Stimulated activated CD4-positive, alpha-beta T cell treated with anti-CD3 and anti-CD28 coated beads, Interleukin-4, amount 100 ng/mL, for 1 hour (primary cell): ENCODE measurements at places on chromosomes 5 and 9.

GRCh38 chr9:126752881-126753670, 51.8 kb upstream of the ZBTB43 start:
- DNase-seq, result no peak

GRCh38 chr9:4167079-4167671, 132.7 kb downstream of the GLIS3 start:
- DNase-seq, result no peak

DNA sequence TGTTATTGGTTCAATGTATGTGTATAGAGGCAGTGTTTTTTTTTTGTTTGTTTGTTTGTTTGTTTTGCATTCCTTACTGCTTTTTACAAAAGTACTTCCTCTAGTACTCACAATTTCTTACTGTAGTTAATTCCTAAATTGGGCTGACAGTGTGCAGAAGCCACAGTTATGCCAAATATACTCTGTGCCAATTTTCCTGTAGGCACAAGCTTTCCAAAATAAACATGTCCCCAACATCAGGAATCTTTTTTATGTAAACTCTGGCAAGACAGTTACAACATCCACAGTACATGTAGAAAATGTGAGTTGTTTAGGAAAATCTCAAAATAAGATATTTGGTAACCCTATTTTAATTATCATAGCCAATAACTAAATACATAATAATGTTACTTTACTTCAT, 161.6 kb upstream of the TSLP start:
- no peak for DNase-seq

DNA sequence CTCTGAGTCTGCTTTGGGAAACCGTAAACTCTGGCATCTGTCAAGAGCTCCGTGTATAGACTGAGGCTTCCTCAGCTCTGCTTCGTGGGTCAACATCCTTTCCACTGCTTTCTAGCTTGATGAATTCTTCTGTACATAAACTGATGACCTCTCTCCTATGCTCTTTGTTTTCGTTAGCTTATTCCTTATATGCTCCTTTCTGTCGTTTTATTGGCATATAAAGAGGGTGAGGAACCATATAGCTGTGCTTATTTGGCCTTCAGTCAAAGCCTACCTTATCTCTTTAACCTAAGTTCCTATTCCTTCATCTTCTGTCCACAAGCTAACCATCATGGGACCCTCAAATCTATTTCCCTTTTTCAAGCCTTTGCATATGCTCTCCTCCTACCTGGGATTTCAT, 39.4 kb upstream of the CARTPT start:
- DNase-seq, result no peak

DNA sequence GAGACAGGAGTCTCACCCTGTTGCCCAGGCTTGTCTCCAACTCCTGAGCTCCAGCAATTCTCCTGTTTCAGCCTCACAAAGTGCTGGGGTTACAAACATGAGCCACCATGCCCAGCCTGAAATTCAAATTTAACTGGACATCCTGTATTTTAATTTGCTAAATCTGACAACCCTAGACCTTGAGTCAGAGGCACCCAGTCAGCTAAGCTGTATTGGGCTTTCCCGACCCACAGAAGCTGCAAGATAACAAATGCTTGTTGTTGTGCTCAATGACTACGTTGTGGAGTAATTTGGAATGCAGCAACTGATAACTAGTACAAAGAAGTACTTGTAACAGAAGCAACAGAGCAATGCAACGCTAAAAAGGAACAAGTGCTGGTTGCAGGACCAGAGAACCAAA, 533.1 kb downstream of the NTRK2 start:
- DNase-seq, result no peak

DNA sequence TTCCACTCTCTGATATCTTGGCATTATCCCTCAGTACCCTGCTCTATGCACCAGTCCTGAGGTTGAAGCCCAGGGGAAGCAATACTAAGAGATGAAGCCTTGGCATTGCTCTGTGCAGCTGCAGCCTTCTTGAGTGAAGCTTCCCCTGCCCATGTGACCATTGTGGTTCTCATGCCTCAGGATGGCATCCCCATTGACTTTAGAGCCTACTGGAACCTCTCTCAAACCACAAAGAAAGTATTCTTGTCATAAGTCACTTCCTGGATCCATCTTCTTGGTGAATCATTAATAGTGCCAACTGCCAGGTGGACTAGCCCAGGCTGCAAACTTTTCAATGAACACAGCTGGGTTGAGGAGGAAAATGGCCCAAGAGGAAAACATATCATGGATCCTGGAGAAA, 283.9 kb upstream of the RFX3 start:
- DNase-seq, result no peak

DNA sequence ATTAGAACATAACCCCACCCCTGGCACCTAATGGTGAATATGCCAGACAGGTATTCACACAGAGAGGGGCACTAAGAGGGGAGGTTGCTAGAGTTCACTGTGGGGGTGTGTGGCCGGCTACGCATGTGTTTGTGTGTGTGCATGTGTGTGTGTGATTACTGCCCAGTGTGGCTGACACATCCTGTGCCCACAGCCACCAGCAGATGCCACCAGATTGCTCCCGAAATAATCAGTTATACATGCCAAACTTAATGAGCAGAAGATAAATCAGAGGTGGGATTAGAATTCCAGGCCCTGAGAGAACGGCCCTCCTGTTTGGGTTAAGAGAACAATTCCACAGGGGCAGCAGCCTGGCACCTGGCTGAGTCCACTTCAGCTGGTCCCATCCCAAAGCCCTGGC, 91.8 kb upstream of the TBCA start:
- no peak for DNase-seq

DNA sequence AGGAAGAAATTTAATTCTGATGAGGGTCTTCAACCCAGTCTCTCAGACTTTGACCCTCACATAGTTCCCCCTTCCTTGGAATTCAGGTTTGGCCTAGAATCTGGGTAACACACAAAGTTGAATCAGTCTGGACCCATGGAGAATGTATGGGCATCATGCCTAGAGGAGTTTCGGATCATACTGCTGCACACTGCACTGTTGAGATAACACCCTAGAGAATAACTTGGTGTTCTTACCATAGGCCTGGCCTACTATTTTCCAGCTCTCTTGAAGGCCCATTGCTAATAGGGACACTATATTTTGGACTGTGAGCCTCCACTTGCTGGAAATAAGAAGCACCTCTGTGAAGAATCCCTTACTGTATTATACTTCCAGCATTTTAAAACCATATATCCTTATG, 413.5 kb downstream of the PLK2 start:
- no peak for DNase-seq

DNA sequence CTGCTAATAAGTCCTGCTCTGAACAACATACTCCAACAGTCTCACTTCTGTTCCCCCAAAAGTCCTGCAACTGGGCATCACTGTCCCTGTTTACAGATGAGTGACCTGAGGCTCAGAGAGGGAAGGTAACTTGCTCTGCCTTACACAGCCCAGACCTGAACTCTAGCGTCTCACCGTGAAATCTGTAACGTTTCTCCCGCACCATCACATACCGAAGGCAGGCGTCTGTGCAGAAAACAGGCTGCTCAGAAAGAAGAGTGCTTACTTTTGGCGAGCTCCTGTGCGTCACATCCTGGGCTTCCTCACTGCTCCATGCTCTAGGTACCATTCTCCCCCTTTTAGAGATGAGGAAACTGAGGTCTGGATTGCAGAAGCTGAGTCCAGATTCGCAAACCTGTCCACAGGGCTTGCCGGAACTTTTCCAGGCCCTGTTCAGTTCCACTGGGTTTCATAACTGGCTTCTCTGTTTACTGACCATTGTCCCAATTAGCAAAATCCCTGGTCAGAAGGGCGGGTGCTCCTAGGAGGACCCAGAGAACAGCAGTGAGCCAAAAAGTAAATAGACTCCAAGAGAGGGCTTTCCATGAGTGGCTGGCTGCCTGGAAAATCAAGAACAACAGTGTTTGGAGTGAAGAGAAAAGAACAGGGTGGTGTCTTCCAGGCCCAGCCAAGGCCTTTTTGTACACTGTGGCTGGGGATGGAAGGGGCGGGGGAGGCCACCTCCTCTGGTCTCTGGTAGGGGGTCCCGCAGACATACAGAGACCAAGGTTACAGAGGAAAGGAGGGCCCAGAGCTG, 27.1 kb downstream of the GSN start:
- DNase-seq, result no peak

DNA sequence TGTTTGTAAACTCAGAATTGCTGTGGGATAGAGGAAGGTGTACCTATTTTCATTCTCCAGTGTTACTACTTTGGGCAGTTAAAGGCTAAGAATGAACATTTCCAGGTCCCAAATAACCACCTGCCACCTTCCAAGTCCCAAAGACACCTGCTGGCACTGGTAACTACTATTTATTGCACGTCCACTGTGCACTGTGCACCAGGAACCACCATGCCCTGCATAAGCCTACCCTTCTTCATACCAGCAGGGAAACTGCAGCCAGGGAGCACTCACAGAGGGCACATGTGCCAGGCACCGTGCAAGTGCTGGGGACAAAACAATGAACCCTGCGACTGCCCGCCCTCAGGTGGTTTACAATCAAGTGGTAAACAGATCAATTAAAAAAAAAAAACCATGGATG, 34.9 kb downstream of the RAPGEF1 start:
- DNase-seq, result no peak

GRCh38 chr5:8299716-8300115, 430.8 kb downstream of the MTRR start:
- DNase-seq, result no peak

DNA sequence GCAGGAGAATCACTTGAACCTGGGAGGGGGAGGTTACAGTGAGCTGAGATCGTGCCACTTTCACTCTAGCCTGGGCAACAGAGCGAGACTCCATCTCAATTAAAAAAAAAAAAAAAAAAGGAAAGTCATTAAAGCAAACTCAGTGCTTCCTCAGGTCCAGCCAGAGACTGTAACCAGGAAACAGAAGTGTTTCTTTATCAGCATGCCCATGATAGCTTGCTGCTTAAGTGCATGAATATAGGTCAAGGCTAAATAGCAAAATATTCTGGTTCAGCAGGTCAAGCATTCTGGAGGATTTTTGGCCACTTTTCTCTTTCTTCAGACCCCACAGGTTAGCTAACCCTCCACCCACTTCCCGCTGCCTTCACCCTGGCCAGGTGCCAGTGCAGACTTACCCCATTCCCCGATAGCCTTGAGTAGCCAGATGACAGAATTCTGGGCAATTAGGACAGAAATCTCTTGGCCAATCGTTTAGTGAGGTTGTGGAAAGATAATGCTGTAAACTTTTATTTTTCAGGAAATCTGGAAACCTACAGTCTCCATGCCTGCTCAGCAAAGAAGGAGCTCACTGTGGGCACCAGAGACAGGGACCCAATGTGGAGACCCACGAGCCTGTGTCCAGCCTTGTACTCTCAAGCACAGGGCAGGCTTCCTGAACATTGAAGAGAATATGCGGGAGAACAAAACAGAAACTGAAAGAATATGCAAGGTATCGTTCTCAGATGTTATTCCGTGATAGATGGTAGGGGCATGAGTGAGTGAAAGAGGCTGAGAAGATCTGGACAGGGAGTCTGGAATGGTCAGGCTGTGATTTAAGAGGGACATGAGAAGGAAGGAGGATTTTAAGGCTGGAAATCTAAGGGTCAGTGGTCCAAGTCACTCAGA, 4.2 kb upstream of the UGT3A2 start:
- no peak for DNase-seq

DNA sequence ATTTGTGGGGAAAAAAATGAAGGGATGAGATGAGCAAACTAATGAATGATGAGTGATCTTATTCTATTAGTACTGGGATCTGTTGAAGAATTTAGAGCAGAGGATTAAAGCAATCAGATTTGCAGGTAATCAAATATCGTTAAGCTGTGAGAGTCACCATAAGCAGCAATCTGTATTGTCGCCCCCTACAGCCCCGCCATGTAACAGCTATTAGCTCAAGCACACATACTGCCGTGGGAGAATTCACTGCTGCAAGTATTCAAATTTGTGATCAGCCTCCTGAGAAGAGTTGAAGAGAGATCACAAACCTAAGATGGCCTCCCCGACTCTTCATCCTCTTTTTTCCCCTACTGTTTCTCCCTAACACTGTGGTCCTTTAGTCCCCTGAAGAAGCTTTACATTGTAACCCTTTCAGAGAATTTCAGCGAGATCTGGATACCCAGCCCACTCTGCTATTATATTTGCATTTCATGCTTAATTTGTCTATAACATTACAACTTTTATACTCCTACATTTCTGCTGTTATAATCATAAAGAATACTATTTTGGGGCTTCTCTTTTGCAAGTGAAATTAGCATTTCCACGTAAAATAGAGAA, 28.5 kb upstream of the PHF24 start:
- peak; percentile 35 for DNase-seq

GRCh38 chr5:58491216-58491892, at the start of gene GAPT:
Gene GAPT (plus strand): TSS chr5:58491435. CDS start chr5:58494537, 3,102 bp downstream.
- no peak for DNase-seq

DNA sequence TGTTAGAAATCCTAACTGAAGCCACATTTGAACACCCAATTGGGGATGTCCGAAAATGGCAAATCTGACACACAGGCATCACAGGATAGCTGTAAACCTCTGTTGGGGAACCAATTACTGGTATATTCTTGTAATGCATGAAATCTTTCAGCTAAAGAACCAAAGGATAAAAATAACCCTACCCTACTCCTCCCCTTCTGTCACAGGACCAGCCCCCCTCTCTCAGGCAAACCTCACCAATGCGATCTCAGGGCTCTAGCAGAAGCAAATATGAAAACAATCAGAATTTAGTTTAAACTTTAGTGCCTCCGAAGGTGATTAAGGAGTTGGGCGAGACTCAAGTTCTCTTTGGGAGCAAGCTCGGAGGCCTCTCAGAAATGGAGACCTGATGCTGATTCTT, 499.3 kb downstream of the SPOCK1 start:
- no peak for DNase-seq

DNA sequence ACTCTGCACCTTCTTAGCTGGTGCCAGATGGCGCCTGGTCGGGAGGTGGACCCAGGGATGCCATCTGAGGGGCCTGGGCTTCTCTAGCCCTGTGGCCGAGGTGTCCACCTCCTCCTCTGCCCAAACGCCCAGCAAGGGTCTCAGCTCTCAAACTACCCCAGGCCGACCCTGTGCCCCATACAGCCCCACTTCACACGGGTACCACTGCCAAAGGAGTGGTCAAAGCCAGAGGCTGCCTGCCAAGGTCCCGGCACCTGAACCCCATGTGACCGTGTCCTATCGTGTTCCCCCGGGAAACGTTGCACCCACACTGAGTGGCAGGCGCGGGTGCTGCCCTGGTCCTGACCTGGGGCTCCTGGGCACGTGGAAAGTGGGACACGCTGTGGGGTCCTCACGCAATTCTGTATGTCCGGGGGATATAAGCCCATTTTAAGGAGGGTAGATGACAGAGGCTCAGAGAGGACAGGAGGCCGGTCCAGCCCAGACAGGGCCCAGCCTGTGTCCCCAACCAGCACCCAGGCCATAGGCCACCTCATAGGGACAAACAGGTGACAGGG, 1.9 kb downstream of the ENTPD8 start:
- DNase-seq, result no peak

DNA sequence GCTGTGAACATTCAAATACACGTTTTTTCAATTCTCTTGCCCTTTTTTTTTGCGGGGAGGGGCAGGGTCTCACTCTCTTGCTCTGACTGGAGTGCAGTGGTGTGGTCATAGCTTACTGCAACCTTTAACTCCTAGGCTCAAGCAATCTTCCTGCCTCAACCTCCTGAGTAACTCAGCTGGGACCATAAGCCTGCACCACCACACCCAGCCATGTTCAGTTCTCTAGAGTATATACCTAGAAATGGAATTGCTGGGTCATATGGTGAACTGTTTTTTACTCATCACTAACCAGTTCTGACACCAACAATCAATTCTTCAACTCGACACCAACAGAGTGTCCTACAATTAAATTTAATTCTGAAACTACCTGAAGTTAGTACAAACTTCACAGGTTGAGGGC, 85.5 kb upstream of the ZNF169 start:
- DNase-seq, result no peak

GRCh38 chr9:7794196-7794595, 5.4 kb downstream of the DMAC1 start:
- no peak for DNase-seq
